ENCODE measurements at places on chromosomes 12 and 14. TPM values are rescaled to one million over a fixed set of nuclear protein-coding genes. Genes with fewer than 3 reads are reported as not detected.

Gene CCDC88C
- 0.10 TPM for total RNA-seq

Gene RTL1
- total RNA-seq = not detected

Gene BCL11B
- under 0.01 TPM for total RNA-seq

Gene SLC41A2
- total RNA-seq = 25.7 TPM

Gene DNAJC22
- total RNA-seq = 2.1 TPM

Gene RHEBL1
- 0.59 TPM for total RNA-seq

Gene CCDC85C
- total RNA-seq = 5.0 TPM

Gene RAD51B
- total RNA-seq = 14.7 TPM

Gene FAM186B
- 0.40 TPM for total RNA-seq

Gene SERPINA9
- total RNA-seq = not detected

Gene ERBB3
- 0.10 TPM for total RNA-seq

Gene KRT75
- not detected for total RNA-seq

Gene SLC38A1
- total RNA-seq = 47.2 TPM

Gene NELL2
- not detected for total RNA-seq

Gene KRT1
- not detected for total RNA-seq

Gene SPSB2
- 6.3 TPM for total RNA-seq

Gene STON2
- total RNA-seq = 0.85 TPM

Gene DPY19L2
- 3.8 TPM for total RNA-seq

Gene MAP1LC3B2
- total RNA-seq = 0.52 TPM

Gene CPNE8
- total RNA-seq = 12.9 TPM

Gene TMEM116
- total RNA-seq = 9.4 TPM

Gene EPS8
- 237 TPM for total RNA-seq

Gene TTC9
- total RNA-seq = 1.8 TPM

Gene TUNAR
- total RNA-seq = not detected

Gene METTL3
- total RNA-seq = 44.6 TPM

Gene IFI27
- total RNA-seq = 10.9 TPM

Gene SPIC
- total RNA-seq = not detected

Gene VWF
- 0.92 TPM for total RNA-seq

Gene GALNT8
- not detected for total RNA-seq

Gene IFNG-AS1
- total RNA-seq = 0.07 TPM

Gene ASCL1
- total RNA-seq = not detected

Gene FITM1
- 0.20 TPM for total RNA-seq

Gene TROAP
- 3.4 TPM for total RNA-seq

Gene KRT80
- 0.65 TPM for total RNA-seq
